ENCODE measurements at places on chromosomes 2 and 18.

DNA sequence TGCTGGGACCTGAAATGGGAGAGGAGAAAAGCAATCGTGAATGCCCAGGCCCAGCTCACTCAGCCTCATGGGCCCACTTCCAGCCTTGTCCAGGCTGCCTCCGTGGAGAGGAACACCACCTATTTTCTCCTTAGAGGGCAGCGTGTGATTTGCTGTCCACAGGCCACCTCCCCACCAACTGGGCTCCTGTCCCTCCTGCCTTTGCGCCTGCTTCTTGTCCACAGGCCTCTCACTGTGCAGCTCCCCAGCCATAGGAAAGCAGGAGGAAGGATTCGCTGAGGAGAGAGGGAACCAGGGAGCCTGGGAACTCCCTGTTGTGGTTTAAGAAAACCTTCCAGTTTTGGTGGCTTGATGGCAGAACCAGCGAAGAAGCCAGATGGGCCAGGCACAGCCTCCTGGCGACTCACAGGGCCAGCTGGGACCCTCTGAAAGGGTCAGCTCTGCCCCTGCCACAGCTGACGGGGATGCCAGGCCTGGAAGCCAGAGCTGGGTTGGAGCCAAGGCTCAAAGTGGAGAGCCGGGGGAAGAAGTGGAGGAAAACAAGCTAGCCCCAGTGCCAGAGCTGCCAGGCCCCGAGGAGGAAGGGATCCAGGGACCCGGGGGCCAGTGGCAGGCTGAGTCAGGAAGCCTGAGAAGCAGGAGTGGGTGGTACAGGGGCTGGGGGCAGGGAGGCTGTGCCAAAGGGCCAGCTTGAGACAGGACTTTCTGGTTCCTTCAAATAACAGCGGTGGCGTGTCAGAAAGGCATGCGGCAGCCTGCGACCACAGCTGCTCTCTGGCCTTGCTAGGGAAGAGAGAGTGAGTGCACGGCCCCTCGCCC, 9.9 kb downstream of the TMBIM1 start:
- DNase-seq: peak; percentile 32

DNA sequence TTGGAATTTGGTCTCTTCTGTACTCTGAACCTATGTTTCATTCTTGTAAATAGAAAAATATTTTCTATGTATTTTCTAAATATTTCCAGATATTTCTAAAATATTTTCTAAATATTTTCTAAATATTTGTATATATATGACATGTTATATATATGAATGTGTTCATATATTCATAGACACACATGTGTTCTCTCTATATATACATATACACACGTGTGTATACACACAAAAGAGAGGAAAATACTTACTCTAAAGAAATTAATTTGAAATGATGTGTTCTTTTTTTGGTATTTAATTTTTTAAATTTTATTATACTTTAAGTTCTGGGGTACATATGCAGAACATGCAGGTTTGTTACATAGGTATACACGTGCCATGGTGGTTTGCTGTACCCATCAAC, 589.6 kb downstream of the LRRTM4 start:
- no peak for DNase-seq

DNA sequence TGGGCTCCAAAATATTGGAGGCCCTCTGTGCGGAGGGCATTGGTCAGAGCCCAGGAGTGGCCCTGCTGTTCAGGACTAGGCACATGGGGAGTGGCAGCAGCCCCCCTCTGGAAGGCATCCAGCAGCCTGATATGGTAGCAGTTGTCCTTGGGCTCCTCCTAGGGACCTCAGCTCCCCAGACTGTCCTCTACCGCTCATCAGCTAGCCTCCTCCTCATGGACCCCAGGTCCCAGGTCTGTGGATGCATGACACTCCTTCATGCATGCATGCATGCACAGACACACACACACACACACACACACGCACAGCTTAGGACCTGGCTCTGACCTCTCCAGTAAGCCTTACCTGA, 15.4 kb upstream of the ATP6V1B1 start:
- DNase-seq: no peak

DNA sequence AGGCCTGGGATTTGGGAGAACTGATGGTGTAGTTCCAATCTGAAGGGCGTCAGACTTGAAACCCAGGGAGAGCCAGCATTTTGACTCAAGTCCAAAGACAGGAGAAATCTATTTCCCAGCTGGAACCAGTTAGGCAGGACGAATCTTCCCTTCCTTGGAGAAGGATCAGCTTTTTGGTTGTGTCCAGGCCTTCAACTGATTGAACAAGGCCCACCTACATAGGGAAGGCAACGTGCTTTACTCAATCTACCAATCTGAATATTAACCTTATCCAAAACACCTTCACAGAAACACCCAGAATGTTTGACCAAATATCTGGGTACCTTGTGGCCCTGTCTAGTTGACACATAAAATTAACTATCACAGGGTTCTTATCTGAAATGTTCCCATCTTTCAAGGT, 221.9 kb upstream of the DLGAP1 start:
- no peak for DNase-seq

DNA sequence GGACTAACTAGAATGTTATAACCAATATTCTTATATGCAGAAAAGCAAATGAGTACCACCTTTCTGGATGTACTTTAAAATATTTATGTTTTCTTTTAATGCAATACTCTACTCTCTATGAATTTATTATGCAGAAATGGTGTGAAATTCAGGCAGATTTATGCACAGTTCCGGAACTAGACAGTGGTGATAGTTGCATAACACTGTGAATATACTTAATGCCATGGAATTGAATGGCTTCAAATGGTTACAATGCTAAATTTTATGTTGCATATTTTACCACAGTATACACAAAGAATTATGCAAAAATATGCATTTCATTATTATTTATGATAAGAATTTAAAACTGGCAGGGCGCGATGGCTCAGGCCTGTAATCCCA, 287.8 kb upstream of the FN1 start:
- no peak for DNase-seq

DNA sequence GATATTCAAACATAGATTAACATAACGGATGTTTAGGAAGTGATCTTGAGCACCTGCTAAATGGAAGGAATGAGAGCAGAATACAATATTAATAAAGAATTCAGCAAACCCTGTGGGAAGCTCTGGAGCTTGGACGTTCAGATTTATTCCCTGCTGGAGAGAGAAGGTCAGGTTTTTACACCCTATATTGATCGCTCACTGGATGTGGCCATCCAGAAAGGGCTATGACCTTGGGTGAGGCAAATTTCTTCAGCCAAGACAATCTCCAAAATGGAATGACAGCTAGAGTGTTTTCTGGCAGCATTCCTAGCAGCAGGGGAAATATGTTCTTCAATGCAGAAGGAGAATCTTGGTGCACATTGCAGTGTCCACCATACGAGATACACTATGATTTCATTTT, 288.3 kb downstream of the IRS1 start:
- no peak for DNase-seq
